GM23338 (cell line): ENCODE measurements at places on chromosomes 3 and 15. TPM values are rescaled to one million over a fixed set of nuclear protein-coding genes. Genes with fewer than 3 reads are reported as not detected.

DNA sequence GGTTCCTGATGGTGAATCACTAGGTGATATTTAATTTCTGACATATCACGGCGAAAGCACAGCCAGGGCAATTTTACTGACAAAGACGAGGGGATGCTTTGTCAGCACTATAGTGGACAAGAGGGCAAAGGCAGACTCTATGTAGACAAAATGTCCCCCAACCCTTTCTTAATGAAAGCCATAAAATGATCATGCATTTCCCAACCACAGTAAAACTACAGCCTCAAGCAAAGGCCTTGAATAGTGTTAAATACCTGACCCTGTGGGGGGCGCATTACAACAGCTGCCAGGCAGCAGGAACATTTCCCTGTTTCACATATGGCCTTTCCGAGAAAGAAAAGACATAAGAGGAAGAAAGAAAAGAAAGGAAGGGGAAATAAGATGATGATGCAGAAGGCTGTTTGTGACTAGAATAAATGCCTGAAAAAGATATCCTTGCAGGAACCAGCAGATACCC lies 49.5 kb downstream of the GLDN start:
- peak; percentile 86 for DNase-seq

The GPR176 gene
- 60.0 and 62.9 TPM in 2 replicates for polyA plus RNA-seq

DNA sequence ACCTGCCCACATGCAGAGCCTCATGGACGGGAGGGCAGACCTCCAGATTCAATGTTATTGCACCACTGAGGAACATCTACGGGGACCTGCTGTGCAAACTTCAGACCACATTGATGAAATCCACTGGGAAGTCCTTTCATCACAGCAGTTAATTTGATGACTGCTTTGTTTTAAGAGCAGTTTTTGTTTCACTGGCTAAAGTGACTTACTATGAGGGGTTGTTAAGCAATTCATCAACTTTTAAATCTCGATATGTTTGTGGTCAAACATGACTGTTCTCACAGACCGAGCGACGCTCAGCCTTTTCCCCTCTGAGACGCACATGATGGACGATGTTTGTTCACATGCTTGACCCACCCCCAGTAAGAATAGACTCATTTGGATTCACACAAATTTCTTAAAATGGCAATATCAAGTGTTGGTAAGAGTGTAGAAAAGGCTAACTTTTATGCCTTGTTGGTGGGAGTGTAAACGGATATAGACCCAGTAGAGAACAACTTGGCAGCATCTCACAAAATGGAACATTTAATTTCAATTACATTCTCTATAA lies 35.9 kb upstream of the IREB2 start:
- no peak for DNase-seq

The FANCD2OS gene
- polyA plus RNA-seq = 0.94 TPM in 1 of 2 replicates, not detected in the other

GRCh38 chr15:71812966-71813722 lies 2.8 kb downstream of the NR2E3 start:
- no peak for DNase-seq

DNA sequence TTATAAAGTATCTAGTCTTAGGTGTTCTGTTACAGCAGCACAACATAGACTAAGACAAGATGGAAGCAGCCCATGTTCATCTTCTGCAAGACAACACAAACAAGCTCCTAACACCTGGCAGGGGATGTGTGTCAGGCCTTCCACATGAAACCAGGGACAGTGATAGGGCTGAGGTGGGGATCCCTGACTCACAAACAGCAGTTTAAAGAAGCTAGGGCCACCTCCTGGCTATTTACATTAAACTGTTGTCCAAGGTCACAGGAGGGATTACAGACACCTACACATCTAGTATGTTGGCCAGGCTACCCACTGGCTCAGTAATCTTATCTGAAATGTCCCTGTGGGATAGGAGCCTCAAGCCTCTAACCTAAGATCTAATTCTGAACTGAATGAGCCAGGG lies 211.3 kb downstream of the MINAR1 start:
- no peak for DNase-seq

GRCh38 chr3:4957978-4958377 lies 21.3 kb upstream of the BHLHE40 start:
- no peak for DNase-seq

GRCh38 chr15:38860674-38861073 lies 296.1 kb upstream of the RASGRP1 start:
- no peak for DNase-seq

DNA sequence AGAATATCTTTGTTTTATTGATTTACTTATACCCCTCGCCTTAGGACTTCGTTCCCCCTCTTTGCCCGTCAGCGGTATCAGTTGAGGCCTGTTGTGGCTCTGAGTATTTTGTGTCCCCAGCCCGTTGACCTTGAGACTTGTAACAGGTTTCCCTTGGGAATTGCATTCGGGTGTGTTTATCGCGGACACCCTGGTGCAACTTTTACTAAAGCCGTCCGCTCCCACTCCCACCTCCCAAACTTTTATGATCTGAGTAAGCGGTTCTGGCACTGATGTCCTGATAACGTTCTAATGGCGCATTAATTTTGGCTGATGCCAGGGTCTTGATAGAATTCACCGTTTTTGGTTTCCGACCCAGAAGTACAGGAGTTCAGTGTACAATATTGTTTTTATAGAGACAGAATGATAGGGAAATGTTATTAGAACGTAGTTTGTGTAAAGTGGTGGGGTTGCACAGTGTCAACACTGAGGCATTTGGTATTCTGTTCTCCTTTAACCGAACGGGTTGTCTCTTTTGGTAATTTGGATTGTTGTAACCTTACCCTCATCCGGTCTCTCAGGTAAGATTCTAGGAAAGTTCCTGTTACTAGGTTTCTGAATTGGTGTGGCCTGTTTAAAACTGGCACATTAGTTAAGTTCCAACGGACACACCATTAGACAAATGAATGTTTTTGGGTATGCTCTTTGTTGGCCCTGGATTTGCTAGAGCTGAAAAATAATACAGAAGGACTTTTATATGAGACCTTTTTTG lies 47.8 kb downstream of the OIP5 start:
- peak; percentile 18 for DNase-seq

DNA sequence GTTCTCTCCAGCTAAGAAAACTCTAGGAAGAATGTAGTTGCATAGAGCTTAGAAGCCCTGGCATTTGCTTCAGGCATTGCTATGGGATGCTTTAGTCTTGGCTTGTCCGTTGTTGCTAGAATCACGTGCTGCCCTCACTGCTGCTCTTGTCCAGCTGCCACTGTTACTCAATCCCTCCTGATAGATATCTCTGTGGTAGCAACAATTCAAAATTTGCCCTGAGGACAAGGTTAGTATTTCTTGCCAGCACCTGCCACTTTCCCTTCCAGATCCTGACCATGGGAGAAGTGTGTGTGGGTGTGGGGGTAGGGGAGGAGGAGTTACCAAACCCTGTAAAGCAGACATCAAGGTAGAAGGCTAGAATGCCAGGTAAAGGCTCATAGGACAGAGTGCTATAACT lies 113.8 kb downstream of the PPM1L start:
- no peak for DNase-seq

DNA sequence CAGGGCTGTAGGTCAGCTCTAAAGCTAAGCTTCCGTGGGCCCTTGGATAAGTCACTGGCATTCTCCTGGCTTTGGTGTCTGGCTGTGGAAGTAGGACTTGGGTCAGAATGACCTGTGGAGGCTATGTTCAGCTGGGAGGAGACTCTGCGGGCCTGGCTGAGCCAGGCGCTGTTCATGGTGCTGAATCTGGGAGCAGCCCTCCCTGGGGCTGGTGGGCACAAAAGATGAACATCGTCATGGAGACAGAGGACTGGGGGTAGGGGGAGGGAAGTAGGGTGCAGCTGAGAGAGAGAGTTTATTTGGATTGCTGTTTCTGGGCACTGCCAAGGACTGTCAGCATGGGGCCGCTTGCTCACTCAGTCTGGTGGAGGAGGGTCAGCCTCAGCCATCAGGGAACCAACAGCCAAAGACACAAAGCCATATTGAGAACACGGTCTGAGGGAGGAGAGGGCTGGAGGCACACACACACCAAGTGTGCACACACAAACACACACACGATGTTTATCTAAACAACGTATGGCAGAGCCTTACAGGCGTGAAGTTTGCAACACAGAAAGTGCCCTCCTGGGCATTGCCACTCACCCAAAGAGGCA lies 120.7 kb upstream of the LINGO1 start:
- DNase-seq = peak; percentile 79

The IMPG2 gene
- polyA plus RNA-seq = 0.03 TPM in 1 of 2 replicates, not detected in the other

The RPP25 gene
- polyA plus RNA-seq = 14.6 and 14.8 TPM in 2 replicates

DNA sequence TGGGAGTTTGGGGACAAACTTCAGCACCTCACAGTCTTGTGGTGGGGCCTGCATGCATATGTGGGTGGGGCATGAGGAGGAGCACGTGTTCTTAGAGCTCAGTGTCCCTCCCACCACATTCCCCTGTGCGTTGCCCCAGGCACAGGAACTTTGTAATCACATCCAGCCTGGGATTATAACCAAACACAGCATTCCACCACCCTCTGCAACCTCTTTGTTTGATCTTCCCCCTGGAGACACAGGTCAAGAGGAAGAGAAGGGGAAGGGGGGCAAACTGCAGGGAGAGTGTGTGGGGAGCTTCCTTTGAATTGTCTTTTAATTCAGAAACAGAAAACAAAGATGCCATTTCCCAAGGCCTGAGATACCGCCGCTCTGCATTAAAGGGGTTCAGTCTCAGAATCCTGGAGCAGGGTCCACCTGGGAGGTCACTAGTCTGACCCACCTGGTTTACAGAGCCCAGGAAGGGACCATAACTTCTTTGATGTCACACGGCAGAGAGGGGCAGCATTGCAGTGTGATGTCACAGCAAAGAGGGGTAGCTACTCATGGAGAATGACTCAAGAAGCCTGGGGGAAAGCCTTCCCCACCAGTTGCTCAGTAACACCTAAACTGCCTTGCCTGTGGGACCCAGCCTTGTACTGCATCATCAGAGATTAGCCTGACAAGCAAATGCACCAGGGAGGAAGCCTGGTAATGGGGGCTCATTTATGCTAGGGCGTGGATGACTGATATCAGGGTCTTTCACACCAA lies 106.3 kb upstream of the RNU6-1 start:
- peak; percentile 83 for DNase-seq

The C3orf20 gene
- not detected in 2 replicates for polyA plus RNA-seq

- DNase-seq = no peak
Measured at GRCh38 chr15:49044766-49045606, 1.3 kb downstream of the SECISBP2L start.

DNA sequence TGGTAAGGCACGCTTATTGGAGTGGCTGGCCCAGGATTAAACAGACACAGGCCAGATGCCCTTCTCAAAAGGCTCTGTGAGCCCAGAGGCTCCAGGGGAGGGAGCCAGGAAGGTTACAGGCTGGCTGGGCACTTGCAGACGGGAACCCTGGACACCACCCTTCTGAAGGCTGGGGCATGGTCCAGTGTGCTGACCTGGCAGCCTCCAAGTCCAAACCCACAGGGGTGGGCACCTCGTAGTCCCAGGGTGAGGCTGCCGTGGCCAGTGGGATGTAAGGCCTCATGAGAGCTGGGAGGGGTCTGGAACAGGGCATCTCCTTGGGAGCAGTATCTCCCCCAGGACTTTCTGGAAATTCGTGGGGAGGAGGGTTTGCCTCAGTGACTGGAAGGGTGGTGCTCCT lies 19.6 kb downstream of the EFCC1 start:
- no peak for DNase-seq

GRCh38 chr15:70632491-70633102 lies 130.8 kb downstream of the UACA start:
- no peak for DNase-seq

The UCN2 gene
- not detected in 2 replicates for polyA plus RNA-seq

DNA sequence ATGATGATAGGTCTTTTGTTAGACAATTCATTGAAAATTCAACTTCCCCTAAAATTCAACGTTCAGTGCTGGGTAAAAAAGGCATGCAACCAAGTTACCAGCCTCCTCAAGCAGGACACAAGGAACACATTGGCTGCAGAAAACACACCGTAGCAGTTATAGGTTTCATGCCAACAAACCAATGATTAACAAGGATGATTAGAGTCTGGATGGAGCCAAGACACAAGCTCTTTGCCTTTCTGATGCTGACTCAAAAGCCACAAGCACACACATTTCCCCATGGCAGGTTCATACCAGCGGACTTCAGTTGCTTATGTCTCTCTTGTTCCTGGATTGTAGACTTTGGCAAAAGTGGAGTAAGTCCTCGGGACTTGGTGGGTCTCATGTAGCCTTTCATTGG lies 105.8 kb downstream of the DHX30 start:
- DNase-seq = no peak

The GOLGA8M gene
- not detected in 2 replicates for polyA plus RNA-seq

The CP gene
- polyA plus RNA-seq = 2.3 and 3.6 TPM in 2 replicates

DNA sequence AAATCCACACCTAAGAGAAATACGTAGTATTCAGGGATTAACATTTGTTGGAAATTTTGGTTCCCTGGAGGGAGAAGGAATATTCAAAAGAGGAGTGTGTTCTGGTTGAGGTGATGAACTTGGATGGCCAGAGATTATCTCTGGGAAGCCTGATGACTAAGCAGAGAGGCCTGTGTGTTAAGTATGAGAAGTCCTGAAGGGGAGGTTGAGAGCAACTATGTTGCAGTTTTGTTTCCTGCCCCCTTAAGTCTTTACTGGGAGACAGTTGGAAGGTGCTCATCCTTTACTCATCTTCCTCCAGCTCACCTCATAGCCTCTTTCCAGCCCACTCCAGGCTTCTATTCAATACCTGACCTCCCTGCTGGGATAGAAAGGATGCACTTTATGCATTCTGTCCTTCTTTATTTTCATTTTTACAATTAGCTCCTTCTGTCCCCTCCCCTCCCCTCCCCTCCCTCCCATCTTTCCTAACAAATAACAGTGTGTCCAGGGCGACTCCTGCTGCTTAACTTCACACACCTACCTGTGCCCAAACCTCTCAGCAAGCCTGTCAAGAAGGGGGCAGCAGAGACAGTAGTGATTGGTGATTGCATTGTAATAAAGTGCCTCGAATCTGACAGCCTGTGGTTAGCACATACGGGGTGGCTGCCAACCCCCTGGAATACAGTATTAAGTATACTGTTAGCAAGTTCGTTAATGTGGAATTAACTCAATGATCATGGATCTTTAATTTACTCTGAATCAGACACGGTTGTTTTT lies 11.9 kb downstream of the RAP2B start:
- peak; percentile 38 for DNase-seq

The SAXO2 gene
- 4.9 and 10.1 TPM in 2 replicates for polyA plus RNA-seq

The CNTN3 gene
- polyA plus RNA-seq = 0.05 and 0.19 TPM in 2 replicates

The CHRD gene
- 0.23 and 0.34 TPM in 2 replicates for polyA plus RNA-seq

- no peak for DNase-seq
Measured at GRCh38 chr3:36876181-36876936, 68.5 kb downstream of the TRANK1 start.
